Immature natural killer cell (primary cell): ENCODE measurements at places on chromosomes 13 and 19.

GRCh38 chr13:49098771-49099512 is 121.2 kb upstream of the MLNR start:
- DNase-seq, result peak; percentile 6

GRCh38 chr19:35299523-35300338 is 7.8 kb downstream of the MAG start:
- no peak for DNase-seq

DNA sequence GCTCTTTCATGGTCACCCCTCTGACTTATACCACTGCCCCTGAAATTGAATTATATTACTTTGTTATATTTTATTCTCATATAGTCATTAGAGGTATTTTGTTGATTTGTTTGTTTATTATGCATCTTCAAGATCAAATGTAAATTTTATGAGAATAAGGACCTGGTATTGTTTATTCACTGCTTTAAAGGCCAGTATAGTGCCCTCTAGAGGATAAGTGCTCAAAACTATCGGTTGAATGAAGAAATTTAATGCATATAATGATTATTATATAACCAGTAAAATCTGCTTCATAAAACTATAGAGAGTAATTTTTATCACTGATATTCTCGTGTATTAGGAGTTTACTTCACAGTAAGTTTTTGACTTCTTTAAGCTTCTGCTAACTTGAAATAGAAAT is 1401.9 kb downstream of the SLITRK1 start:
- no peak for DNase-seq

DNA sequence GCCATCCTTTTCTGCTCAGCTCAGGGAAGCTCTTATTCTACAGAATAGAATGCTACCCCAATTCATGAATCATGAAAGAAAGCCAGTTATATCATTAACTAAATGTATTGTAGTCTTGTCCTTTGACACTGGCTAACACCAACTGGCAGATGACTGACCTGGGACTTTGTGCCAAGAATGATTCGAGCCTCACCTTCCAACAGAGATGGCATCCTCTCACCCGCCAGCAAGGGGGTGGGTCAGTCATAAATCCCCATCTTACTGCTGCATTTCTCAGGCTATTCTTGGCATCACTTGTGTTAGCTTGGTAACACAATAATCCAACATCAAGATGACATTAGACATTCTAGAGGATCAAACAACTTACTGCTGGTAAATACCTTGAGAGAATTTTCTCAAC is 1239.8 kb upstream of the MIR17HG start:
- no peak for DNase-seq

DNA sequence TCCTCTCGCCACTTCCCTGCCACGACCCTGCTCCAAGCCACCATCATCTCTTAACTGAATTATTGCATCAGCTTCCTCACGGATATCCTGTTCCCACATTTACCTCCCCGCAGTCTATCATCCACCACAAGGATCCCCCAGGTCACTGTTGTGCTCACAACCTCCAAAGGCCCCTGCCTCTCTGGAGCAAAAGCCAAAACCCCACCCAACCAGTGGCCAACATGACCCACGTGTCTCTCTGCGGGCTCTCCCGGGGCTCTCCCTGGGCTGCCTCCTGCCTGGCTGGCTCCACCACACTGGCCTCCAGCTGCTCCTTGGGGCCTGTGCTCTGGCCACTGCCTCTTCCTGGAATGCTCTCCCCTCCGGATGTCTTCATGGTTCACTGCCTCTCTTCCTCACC is 809.3 kb downstream of the UQCRFS1 start:
- no peak for DNase-seq

DNA sequence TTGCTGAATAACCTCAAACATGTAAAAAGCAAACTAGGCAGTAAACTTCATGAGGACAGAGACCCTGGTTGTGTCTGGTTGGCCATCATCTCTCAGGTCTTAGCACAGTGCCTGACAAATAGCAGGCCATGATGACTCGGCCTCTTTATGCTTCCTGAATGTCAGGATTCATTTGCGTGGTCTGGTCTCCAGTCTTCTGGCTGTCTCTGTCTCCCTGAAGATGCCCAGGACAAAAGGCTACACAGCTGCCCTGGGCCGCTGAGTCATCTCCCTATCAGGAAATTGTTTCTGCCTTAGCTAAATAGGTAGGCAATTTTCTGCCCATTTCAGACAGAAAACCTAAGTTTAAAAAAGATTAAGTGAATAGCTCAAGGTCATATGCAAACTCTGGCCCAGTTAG is 84.1 kb upstream of the FNDC3A start:
- no peak for DNase-seq
